A549 treated with RU486 at 1 μM for 4 hours (cell line): ENCODE measurements at places on chromosomes 3 and 15. TPM values are rescaled to one million over a fixed set of nuclear protein-coding genes. Genes with fewer than 3 reads are reported as not detected.

Gene MANF
- total RNA-seq: 101 to 135 TPM (median 114 TPM) in 5 replicates

Gene CLASP2
- total RNA-seq: 16.1 to 19.0 TPM (median 18.3 TPM) in 5 replicates

Gene FAM227B
- 0.79 to 1.2 TPM (median 0.82 TPM) in 5 replicates for total RNA-seq

Gene SLC6A11
- total RNA-seq: 0.07 to 0.08 TPM in 2 of 5 replicates, not detected in the others

Gene CADPS
- not detected in 5 replicates for total RNA-seq

Gene CYP19A1
- total RNA-seq: 0.16 to 0.79 TPM (median 0.31 TPM) in 5 replicates

Gene LRRC2
- total RNA-seq: not detected in 5 replicates

Gene P2RY12
- total RNA-seq: not detected in 5 replicates

Gene PLOD2
- 60.3 to 153 TPM (median 135 TPM) in 5 replicates for total RNA-seq

Gene SLC12A1
- not detected in 5 replicates for total RNA-seq

Gene TMIE
- 0.13 to 0.24 TPM (median 0.18 TPM) in 4 of 5 replicates, not detected in the other for total RNA-seq

Gene NME9
- total RNA-seq: not detected in 5 replicates

Gene MITF
- 8.0 to 10.6 TPM (median 9.5 TPM) in 5 replicates for total RNA-seq

Gene GABRR3
- total RNA-seq: not detected in 5 replicates

Gene IQGAP1
- 117 to 198 TPM (median 130 TPM) in 5 replicates for total RNA-seq

Gene GPR62
- not detected in 5 replicates for total RNA-seq

Gene PPP1R14D
- total RNA-seq: 0.28 to 0.38 TPM in 2 of 5 replicates, not detected in the others

Gene SAXO2
- total RNA-seq: 1.9 to 3.4 TPM (median 2.6 TPM) in 5 replicates

Gene LRRC31
- total RNA-seq: not detected in 5 replicates

Gene ARPIN
- total RNA-seq: 8.9 to 12.6 TPM (median 12.2 TPM) in 5 replicates

Gene SLC2A2
- total RNA-seq: not detected in 5 replicates

Gene IGSF10
- total RNA-seq: 0.49 to 0.82 TPM (median 0.55 TPM) in 5 replicates

Gene ABCF3
- total RNA-seq: 33.3 to 36.1 TPM (median 34.4 TPM) in 5 replicates

Gene POLQ
- total RNA-seq: 6.1 to 7.4 TPM (median 6.3 TPM) in 5 replicates

Gene CLDN18
- not detected in 5 replicates for total RNA-seq

Gene PLSCR4
- 3.9 to 7.0 TPM (median 4.6 TPM) in 5 replicates for total RNA-seq

Gene ZNF148
- total RNA-seq: 7.1 to 10.8 TPM (median 10.2 TPM) in 5 replicates

Gene ARGFX
- not detected in 5 replicates for total RNA-seq

Gene SUCLG2
- 30.6 to 49.0 TPM (median 37.7 TPM) in 5 replicates for total RNA-seq

Gene SLITRK3
- not detected in 5 replicates for total RNA-seq

Gene EOGT
- total RNA-seq: 4.5 to 14.8 TPM (median 10.6 TPM) in 5 replicates

Gene UNC13C
- not detected in 5 replicates for total RNA-seq

Gene SYNM
- 33.4 to 40.0 TPM (median 37.3 TPM) in 5 replicates for total RNA-seq

Gene NXPE3
- total RNA-seq: 21.9 to 25.1 TPM (median 23.4 TPM) in 5 replicates

Gene TRIM69
- total RNA-seq: 3.3 to 6.8 TPM (median 4.5 TPM) in 5 replicates

Gene FAN1
- total RNA-seq: 9.3 to 13.0 TPM (median 11.5 TPM) in 5 replicates

Gene FBXW12
- not detected in 5 replicates for total RNA-seq

Gene DPH6
- total RNA-seq: 13.2 to 16.7 TPM (median 13.5 TPM) in 5 replicates

Gene FRMD4B
- total RNA-seq: 0.80 to 2.5 TPM (median 1.4 TPM) in 5 replicates

Gene CSTA
- 0.73 to 1.9 TPM (median 0.97 TPM) in 5 replicates for total RNA-seq

Gene C2CD4B
- 0.09 to 0.16 TPM in 2 of 5 replicates, not detected in the others for total RNA-seq

Gene CCR8
- total RNA-seq: not detected in 5 replicates

Gene GPR27
- 2.1 to 3.8 TPM (median 3.5 TPM) in 5 replicates for total RNA-seq

Gene ATP13A5
- total RNA-seq: not detected in 5 replicates

Gene MED12L
- 0.25 to 0.87 TPM (median 0.50 TPM) in 5 replicates for total RNA-seq

Gene SCG5
- total RNA-seq: 2.0 to 3.1 TPM (median 2.5 TPM) in 5 replicates

Gene TTC21A
- 1.5 to 2.1 TPM (median 1.6 TPM) in 5 replicates for total RNA-seq

Gene ATG3
- total RNA-seq: 43.5 to 56.0 TPM (median 47.5 TPM) in 5 replicates
